ENCODE measurements at places on chromosomes 2 and 18.
A peak's percentile ranks its signal among the peaks of the same experiment; 100 is the strongest.

DNA sequence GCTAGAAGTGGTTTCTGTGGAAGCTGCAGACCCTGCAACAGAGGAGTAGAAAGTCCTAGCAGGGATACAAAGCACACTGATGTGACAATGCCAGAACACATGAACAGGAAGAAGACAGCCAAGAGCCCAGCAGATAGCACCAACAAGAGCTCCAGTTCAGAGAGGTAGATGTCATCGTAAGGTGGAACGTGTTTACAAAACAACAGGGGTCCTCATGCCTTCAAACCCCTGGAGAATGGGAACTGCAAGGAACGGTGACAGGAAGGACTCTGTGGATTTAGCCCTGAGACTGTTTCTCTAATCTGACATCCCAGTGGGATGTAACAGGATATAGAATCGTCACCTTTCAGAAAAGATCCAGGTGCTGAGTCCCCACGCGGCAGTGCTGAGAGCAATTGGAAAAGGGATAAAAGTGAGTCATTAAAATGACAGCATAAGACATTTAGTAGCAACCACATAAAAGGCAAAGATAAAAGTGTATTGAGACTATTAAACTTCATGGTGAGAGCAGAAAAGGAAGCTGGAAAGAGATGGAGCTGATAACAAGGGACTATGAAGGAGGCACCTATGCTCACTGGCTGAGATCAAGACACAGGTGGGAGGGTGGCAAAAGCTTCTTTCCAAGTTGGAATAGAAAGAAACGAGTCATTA, 195.2 kb downstream of the FBXO15 start:
- no peak for DNase-seq

GRCh38 chr2:193539188-193539587, 1344.5 kb upstream of the TMEFF2 start:
- no peak for DNase-seq

DNA sequence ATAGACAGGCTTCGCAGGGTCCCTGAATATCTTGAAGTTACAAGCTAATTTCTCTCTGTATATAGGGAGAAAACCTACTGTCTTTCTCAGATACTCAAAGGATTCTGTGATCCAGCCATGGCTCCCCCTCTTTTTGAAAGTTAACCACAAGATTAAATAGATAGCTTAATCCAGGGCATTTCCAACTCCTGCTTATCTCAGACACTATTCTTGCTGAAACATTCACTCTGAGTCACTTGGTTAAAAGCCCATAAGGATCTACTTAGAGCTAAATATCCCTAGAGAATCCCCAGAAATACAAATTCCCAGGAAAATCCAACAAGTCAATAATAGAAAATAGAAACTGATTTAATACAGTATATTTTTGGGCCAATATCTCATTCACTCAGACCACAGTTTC, 179.1 kb upstream of the LYPD1 start:
- no peak for DNase-seq

DNA sequence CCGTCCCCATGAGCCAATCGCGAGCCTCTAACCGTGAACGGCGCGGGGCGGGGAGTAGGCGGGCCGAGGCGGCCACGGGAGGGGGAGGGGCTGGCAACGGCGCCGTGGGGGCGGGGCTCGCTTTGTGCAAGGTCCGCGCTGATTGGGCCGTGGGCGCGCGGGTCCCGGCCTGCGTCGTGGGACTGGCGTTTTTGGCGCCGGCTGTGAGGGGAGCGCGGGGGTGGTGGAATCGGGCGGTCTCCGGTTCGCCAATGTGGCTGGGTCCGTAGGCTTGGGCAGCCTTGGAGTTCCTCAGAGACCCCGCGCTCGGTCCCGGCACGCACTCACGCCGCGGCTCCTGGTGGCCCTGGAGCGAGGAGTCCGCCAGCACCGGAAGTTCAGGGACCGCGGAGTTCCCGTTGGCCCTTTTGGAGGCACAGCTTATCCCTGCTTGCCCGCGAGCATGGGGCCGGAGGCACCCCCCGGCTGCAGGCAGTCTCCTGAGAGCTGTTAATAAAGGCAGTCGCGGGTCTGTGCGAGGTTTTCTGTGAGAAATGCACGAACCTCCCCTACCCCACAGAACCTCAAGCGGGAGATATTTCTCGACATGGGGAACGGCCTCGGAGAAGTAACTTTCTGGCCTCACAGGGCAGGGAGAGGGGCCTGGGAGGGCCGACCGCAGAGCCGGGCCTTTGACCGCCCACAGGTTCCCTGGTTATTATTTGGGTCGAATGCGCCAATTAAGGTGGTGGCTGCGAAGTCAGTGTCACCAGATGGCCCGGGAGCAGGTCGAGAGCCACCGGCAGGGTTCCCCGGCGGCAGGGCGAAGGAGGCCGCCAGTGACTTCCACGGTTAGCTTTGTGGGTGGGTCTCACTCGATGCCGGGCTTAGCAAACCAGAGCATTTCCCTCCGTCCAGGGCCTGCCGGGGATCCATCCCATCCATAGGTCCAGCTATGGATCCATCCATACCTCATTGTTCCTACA, 574 bp upstream of the NCL start:
- DNase-seq = peak; percentile 93

GRCh38 chr2:200373973-200374416, 67.5 kb downstream of the SPATS2L start:
- DNase-seq = no peak

- no peak for DNase-seq
Observed at GRCh38 chr2:101828257-101828656, 130.8 kb downstream of the MAP4K4 start.

DNA sequence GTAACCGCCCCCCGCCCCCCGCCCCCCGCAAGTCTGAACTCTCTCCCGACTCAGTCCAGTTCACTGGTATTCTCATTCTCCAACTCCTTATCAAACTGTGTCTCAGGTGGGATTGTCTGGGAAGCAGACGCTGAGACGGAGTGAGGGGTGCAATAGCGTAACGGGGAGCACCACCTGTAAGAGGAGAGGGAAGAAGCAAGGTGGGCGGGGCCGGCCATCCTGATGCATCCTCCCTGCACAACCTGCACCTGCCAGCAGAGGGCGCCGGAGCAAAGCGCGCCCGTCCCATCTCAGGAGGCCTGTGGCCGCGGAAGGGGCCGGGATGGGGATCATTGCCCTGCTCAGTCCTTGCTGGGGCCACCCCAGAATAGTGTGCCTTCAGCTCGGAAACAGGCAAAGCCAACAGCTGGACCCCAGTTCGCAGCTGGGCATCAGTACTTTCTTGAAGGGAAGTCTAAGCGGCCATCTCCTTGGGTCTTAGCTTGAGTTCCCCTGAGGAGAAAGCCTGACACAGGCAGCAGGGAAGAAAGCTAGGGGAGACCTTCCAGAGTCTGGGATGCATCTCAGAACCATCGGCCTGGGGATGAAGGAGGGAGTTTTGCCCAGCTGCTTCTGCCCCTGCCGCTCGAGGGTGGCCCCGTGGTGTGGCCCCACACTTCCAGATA, 208.0 kb downstream of the TFCP2L1 start:
- DNase-seq = peak; percentile 43

- no peak for DNase-seq
Observed at GRCh38 chr2:226403369-226403768, 396.3 kb downstream of the IRS1 start.

DNA sequence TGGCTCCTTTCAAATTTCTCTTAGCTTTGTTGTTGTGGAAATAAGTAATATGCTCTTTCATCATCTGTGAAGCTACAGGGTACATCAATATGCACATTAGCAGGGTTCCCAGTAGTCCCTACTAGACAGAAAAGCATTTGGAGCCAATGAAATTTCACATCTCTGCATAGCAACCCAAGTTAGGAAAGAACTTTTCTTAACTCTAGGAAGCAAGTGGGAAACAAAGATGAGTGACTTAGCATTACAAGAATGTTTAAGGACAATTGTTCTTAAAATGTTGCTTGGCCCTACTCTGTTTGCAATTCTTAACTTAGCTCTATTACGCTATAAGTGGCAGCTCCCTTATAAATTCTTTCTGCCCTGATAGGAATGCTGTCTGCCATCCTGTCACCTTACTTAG, 39.6 kb downstream of the ZEB2 start:
- DNase-seq = no peak

DNA sequence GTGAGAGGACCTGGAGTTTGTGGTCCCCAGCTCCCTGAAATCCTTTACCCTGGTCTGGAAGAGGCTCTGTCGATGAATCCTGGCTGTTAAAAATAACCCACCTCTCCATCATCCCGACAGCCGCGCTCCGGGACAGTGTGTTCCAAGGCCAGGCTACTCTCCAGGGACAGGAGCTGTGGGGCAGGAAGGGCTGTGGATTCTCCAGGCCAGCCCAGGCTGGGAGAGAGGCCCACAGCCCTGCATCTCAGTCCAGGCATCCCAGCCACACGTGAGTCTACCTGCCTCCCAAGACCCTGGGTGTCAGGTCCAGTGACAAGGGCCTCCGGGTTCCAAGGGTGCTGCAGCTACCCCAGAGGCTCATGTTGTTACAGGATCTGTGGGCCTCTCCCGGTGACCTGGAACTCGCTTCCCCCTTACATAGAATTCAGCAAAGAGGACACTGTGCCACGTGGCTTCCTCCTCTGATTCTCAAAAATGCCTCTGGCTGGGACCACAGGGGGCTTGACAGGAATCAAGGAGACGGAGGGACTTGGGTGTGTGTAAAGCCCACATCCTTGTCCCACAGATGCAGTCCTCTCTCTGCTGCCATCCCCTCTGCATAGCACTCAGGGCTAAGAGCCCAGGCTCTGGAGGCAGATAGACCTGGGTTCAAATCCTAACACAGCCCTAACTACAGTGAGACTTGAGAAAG, 17.3 kb downstream of the ADRA2B start:
- DNase-seq = no peak

DNA sequence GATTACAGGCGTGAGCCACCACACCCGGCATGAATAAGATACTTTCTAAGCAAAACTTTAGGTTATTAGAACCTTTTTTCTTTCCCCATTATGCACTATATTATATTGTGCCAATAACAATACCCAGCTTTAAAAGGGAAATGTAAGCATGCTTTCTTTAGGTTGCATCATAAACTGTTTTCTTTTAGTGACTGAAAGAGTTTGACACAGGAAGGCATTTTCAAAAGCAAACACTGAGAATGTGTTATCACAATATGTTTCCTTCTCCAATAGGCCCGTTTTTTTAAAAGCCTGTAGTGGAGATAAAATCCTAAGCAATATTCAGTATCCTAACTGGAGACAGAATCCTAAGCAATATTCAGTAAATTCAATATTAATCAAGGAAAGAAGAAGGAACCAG, 16.7 kb upstream of the EPB41L5 start:
- no peak for DNase-seq

DNA sequence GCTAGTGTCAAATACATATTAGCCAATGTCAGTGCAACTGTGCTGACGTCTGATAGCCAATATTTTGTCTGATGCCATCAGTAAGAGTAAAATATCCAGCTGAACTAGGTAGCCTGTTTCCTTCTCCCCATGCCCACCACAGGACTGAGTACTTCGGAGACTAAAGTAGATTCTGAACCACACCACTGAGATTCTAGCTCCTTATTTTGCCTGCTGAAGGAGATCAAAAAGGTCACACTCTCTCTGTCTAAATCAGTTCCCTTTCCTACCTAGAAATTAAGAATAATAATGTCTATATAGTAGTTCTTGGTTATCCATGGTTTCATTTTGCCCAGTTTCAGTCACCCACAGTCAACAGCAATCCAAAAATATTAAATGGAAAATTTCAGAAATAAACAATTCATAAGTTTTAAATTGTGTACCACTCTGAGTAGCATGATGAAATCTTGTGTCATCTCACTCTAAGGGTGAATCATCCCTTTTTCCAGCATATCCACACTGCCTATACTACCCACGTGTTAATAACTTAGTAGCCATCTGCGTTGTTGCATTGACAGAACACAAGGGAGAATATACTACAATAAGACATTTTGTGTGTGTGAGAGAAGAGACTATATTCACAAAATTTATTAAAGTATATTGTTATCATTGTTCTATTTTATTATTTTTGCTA, 1043.3 kb upstream of the PIK3C3 start:
- no peak for DNase-seq

DNA sequence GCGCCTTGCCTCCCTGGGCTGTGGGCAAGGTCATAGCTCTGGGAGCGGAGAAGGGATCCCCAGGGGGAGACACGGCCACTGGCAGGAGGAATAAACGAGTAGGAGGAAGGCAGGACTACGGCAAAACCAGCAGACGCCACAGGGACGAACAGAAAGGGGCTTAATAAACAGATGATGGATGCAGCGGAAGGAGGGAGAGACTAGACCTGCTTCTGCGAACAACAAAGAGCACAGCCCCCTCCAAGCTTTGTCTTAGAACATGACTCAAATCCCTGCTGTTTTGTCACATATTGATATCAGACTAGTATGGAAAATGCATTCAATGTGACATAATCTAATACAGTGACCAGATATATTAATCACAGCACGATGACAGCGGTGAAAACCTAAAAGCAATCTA, 155.9 kb upstream of the TPO start:
- no peak for DNase-seq

DNA sequence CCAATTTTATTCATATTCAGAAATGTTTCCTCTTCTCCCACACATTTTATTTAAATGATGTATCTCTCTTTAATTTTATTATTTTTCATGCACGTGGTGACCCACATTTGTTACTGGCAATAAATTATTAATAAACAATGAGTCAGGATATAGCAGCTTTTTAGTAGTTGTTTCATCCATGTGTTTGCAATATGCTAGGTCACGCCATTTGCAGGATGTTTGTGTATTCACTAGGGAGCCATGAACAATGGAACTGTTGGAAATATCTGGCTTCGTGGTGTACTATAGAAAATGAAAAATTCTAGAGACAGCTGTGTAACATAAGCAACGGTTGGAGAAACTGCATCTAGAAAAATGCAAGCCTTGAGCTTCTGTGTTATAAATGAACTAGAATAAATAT, 176.0 kb upstream of the COL3A1 start:
- DNase-seq = no peak

DNA sequence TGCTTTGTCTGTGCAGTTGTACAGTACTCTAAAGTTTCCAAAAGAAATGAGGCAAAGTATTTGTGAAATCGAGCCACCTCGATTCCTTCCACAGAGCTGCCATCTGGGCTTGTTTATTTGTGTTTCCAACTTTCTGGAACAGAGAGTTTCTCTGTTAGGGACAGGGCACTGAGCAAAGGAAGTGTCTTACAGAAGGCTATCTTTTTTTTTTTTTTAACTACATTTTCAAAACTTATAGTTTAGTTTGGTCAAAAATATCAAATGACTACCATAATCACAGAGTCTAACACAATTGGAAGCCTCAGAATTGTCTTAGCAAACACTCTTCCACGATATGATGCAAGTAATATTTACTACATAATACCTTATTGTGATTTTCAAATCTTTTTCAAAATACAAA, 796 bp downstream of the RFTN2 start:
- no peak for DNase-seq

DNA sequence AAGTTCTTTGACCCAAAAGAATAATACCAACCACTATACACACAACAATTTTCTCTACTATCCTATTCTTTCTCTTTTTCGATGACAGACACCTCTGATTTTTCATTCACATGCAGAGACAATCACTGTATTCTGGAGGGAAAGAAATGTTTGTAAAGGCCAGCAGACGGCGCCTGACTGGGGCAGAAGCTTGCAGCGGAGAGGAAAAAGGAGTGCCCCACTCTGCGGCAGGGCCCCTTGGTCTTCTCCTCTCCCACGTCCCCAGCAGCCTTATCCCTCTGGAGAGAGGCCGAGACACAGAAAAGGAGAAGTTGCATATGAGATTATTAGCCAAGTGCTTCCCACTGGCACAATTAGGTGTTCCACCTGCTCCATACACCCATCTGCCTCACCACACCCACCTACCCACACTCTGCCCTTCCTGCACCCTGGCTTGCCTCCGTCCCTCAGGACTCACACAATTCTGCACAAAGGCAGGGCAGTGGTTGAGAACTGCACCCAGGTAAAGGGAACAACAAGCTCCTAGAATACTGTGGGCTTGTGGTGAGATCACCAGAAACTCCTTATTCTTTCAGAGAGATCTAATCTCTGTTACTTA, 687.3 kb downstream of the NRXN1 start:
- DNase-seq = no peak

All from NCI-H1105 treated with DMSO at 0.1 percent for 48 hours (cell line).